ENCODE measurements at places on chromosomes 3 and 15.

DNA sequence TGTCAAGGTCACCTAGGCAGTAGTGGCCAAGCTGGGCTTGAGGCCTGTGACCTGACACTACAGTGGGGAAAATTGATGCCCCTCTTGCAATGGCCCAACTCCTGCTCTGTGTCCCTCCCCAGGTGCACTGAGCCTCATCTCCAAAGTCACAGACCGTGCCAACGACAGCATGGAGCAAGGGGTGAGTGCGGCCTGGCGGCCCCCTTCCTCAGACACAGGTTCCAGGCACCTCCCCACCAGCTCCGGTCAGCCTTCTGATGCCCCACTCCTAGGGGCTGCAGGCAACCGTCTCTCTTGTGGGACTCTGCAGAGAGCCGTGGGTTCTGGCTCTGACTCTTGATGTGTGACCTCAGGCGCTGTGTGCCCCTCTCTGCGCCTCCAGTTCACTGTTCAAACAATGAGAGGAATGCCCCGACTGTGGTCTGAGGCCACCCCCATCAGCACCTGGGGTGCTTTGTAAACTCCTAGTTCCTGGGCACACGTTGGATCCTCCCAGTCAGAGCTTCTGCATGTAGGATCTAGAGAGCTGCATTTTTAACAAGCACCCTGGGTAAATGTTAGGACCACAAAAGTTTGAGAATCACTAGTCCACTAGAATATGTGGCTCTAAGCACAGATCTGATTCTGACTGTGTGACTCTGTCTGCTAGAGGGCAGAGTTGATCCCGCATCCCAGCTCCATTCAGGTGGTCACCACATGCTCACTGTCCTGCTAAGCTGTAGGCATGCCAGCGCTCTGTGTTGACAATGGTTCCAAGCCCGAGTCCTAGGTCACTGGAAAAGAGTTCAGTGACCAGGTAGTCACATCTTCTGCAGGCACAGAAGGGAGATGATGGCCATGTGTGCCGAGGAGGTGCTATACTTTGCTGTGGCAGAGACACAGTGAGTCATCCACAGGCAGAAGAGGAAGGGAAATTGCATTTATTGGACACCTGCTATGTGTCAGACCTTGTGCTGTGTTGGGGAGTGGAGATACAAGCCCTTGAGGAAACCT, 46.2 kb upstream of the NR2C2 start:
- no peak for DNase-seq

- no peak for DNase-seq
Measured at GRCh38 chr3:72282918-72283317, 498.0 kb upstream of the PROK2 start.

DNA sequence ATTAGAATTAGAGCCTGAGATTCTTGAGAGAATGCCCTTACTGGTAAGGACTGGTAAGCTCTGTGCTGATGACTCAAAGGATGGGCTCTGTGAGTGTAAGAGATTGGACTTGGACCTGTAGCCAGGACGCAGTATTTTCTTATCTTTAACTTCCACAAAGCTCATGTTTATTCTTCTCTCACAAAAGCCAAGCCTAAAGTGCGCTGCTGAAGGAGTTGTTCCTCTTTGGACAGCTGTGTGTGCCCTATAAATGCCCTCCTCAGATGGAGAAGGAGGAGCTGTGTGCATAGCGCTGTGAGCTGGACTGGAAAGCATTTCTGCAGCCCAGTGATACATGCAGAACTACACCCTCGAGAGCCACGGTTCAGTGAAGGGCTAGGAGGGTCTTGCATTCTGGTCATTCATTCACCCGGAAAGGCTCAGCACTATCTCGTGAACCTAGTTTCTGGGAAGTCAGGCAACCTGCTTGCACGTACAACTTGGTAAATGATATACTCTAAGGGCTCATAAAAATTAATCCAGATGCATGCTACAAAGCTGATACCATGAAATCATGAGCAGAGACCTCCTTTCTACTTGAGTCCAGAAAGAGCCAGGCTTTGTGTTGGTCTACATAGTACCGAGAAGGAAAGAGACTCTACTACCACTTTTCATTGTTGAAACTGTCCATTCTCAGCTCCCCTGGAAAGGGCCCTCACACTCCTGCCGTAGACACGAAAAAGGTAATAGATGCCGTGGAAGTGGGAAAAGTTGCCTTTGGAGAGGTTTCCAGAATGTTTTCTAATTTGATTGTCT, 103.0 kb upstream of the TBL1XR1 start:
- no peak for DNase-seq

DNA sequence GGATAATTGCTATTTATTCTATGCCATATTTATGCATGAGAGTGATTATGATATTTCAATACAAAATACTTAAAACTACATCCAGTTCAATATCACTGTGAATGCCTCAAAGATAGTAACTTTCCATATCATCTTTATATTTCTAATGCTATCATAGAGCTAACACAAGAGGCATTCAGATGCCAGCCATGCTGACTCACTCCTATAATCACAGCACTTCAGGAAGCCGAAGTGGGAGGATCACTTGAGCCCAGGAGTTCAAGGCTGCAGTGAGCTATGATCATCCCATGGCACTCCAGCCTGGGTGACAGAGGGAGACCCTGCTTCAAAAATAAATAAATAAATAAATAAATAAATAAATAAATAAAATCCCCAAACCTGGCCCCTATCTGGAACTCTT, 498.7 kb downstream of the EPHA3 start:
- DNase-seq = no peak

DNA sequence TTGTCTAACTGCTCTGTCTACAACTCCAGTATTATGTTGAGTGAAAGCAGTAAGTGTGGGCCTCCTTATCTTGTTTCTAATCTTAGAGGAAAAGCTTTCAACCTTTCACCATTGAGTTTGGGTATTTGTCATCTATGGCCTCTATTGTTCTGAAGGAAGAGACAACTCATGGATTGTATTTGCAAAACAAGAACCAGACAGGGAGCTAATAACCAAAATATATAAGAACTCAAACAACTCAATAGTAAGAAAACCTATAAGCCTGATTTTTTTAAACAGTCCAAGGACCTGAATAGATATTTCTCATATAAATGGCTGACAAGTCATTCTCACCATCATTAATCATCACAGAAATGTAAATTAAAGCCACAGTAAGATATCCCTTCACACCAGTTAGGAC, 113.0 kb downstream of the TAFA4 start:
- no peak for DNase-seq

GRCh38 chr3:128226186-128226725, 73.0 kb downstream of the EEFSEC start:
- DNase-seq = no peak

Data from stimulated activated CD8-positive, alpha-beta memory T cell treated with anti-CD3 and anti-CD28 coated beads, Interleukin-2, amount 100 ng/mL, for 48 hours (primary cell).